ENCODE measurements at places on chromosomes 16 and 17.

DNA sequence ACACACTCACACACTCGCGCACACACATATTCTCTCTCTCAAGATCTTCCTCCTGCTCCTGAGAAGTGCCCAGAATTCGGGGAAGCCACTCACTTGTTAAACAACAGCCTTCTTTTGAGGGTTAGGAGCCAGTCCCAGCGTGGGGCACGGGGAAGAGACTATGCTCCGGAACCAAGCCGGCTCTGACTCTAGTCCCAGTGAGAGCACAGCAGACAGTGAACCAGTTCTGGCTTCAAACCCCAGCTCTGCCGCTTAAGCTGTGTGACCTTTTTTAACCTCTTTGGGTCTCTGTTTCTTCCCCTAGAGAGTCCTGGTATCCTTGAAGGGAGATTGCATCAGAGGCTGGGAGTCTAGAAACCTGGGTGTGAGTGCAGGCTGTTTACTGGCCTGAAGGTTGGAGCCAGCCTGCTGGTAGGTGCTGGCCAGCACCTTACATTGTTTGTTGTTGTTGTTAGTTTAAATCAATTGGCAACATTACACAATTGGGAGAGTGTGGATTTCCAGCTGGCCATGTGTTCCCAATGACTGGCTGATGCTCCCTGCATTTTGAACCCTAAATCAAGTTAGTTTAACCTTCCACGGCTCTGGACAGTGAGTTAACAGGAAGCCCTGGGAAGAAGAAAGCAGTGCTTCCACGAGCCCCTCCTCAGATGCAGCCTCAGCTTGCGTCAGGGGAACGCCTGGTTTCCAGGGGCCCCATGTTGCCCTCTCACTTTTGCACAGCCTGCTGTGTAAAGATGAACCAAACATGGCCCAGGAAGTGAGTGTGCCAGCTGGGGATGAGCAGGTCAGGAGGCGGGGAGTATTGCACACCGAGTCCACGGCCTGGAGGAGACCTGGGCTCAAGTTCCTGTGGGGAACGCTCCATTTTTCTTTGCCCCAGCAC is 71.5 kb downstream of the GAS7 start:
- DNase-seq: no peak

GRCh38 chr17:3667366-3668278 is 756 bp downstream of the TAX1BP3 start:
- DNase-seq: peak; percentile 50

GRCh38 chr16:50271148-50272041 is 5.0 kb downstream of the ADCY7 start:
- DNase-seq: no peak

DNA sequence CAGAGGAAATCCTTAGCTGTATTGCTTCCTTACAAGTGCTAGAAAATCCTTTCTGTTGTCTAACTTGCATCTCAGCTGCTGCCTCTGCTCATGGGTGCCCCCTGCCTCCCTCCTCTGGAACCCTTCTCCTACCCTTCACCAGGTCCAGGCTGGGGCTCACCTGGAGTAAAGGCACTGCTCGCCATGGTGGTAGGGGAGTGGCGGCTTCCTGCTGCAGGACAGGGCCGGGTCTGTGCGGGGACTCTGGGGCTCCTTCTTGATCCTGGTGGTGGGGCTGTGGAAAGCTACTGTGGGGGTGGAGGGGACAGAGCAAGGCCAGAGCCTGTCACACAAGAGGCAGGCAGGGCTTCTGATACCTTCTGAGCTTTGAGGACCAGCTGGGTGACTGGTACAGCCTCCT is 12.4 kb downstream of the ETV4 start:
- DNase-seq: no peak

DNA sequence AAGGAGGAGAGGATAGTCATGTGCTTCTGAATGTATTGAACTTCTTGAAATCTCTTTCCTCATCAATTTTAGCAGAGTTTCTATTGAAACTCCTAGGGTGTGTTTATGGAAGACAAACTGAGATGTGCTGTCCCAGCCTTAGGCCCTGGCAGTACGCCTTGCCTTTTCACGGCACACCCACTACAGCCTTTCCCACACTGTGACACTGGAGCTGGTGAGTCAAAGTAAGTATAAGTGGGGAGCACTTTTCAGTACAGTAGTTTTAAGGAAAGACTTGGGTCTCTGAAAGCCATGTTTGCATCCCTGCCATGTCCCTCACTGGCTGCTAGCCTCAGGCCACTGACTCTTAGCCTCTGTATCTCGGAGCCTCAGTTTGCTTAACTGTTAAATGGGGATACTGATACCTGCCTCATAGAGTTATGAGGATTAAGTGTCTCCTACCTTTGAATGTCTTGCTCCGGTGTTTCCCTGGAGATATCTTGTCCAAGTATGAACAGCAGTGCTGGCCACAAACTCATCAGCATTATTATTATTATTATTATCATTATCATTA is 144.7 kb upstream of the CRHR1 start:
- no peak for DNase-seq

- DNase-seq: no peak
Observed at GRCh38 chr17:82937411-82938371, 97.9 kb upstream of the ZNF750 start.

GRCh38 chr16:70250748-70251628 is 752 bp downstream of the EXOSC6 start:
- peak; percentile 43 for DNase-seq
